ENCODE measurements at places on chromosomes 3 and 15. TPM values are rescaled to one million over a fixed set of nuclear protein-coding genes. Genes with fewer than 3 reads are reported as not detected.
A peak's percentile ranks its signal among the peaks of the same experiment; 100 is the strongest.

Gene MORC1
- not detected for total RNA-seq

Gene EAF1
- total RNA-seq = 43.9 TPM

Gene CCNB2
- total RNA-seq = 13.1 TPM

Gene LXN
- 1.2 TPM for total RNA-seq

Gene TM4SF18
- total RNA-seq = not detected

Gene VGLL3
- 0.15 TPM for total RNA-seq

Gene MST1
- 23.4 TPM for total RNA-seq

Gene PFKFB4
- 40.3 TPM for total RNA-seq

Gene AGBL1
- 0.76 TPM for total RNA-seq

Gene SH3GL3
- total RNA-seq = 2.8 TPM

Gene ZIC1
- total RNA-seq = not detected

- DNase-seq = no peak
These were observed 55.6 kb downstream of the CGGBP1 start for GRCh38 chr3:88003115-88003755.

GRCh38 chr3:46935989-46936558 is 40.5 kb downstream of the CCDC12 start:
- no peak for DNase-seq

DNA sequence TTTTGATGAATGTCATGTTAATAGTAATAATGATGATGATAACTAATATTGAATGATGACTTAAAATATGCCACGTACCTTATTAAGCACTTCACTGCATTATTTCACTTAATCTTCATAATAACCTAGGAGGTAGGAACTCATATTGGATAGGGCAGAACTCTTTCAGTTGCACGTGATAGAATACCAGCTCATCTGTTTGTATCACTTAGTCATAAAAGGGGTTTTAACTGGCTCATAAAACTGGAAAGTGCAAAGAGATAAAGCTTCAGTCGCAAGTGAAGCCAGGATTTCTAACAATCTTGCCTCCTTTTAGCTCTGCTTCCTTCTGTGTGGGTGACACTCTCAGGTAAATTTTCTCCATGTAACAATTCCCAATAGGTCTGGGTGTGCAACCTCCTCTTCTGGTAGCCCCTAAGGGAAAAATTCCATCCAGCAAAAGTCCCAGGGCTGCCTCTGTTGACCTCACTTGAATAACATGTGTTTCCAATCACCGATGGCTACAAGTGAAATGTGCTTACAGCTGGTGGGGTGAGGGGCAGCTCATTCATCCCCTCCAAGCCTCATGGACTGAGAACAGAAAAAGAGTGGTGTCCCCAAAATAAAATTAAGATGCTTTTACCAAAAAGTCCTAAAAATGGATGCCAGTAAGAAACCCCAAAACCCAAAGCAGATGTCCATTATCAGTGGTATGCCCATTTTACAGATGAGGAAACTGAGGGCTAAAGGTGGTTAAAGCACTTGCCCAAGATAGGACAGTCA is 9.3 kb downstream of the GXYLT2 start:
- no peak for DNase-seq

DNA sequence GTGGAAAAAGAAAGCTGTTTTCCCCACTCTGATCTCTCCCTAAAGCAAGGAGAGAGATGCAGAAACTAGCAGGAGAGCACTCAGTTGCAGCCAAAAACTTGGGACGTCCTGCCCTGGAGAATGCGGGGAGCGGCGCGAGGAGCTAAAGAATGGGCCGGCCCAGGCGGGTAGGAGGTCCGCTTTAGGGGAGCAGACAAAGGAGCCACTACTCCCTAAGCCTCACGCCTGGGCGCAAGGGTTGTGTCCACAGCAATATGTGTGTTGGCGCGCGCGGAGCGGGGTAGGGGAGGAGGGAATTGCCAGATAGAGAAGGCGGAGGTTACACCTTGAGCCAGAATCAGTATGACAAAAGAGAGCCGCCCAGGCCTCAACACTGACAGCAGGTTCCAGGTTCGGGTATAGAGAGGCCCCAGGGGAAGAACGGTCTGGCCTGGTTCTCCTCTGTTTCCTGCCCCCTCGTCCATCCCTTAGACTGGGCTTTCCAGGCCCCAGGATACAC is 2.9 kb downstream of the WNT5A start:
- DNase-seq = no peak

DNA sequence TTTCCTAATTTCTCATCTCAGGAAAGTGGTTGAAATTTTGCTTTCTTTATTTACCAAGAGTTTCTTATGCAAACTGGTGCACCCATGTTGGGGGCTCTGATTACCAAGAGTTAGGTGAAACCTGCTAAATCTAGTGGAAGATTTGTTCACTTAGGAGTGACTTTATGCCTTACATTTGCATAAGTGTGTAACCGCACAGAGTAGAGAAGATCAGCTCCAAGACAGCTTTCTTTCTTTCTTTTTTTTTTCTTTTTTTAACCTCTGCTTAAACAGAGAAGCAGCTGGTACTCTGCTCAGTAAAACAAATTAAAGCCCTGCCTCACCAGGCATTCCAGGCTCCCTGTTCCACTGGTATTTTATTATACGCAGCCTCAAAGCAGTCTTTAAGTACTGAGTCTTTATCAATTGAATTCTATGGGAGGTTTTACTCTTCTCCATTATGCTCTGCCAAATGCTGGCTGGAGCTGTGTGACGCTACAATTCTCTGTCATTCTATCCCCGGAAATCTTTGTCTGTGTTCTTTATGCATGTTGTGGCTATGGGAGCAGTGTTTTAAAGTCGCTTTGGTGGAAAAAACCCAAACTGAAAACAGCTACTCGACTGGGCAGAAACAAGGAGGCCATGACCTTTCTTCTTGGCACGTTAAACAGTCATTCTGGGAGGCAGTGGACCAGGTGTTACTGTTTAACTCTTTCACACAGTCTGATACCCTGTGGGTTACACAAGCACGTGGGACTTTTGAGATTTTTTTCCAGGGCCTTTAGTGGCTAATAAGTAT is 55.2 kb upstream of the GBE1 start:
- no peak for DNase-seq

- no peak for DNase-seq
These were observed 123.6 kb downstream of the CACNA1D start for GRCh38 chr3:53617893-53618523.

DNA sequence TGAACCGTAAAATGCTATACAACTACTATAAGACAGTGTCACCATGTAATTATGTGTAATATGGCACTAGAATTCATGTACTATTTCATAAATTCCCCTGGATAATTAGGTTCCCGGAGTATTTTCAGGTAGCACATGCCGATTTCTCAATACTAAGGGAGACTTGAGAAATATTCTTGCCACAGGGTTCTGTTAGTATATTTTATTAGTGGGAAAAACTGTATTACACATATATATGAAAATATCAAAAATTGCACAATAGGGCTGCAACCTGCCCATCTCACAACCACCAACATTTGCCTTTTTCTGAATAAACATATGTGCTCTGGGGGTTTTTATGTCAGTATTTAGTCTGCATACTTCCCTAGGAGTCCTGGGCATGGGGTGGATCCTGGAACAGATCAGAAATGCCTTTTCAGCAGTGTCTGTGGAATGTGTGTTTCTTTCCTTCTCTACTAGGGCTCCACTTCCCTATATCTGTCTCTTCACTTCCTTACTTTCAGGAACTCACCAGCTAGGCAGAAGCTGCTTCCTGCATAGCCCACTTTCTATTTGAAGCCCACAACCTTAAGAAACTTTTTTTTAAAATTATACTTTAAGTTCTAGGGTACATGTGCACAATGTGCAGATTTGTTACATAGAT is 87.5 kb downstream of the RPL39L start:
- no peak for DNase-seq

DNA sequence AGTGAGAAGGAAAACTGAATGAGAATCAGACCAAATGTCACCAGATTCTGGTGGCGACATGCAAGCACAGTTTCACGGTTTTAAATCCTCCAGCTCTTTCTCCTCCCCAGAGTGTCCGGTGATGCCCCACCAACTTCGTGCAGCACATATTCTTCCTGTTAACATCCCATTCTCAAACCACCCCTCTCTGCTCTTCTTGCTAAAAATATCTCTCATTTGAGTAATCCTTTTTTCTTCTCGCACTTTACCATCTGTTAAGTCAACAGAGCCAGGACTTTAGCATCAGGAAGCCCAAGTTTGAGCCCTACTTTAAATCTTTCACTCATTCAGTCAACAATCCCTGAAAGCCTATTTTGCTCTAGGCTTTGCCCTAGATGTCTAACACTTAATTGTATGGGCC is 68.2 kb upstream of the VGLL4 start:
- DNase-seq = no peak

GRCh38 chr3:94548581-94549316 is 485.9 kb downstream of the NSUN3 start:
- no peak for DNase-seq

- peak; percentile 64 for DNase-seq
These were observed 185.2 kb downstream of the SHOX2 start for GRCh38 chr3:157920822-157921700.

- no peak for DNase-seq
These were observed 70.0 kb downstream of the NLGN1 start for GRCh38 chr3:173467501-173467900.

- no peak for DNase-seq
These were observed 89.3 kb downstream of the SLCO3A1 start for GRCh38 chr15:91942720-91943394.

- no peak for DNase-seq
These were observed 982 bp downstream of the TAGLN3 start for GRCh38 chr3:111999484-112000324.

DNA sequence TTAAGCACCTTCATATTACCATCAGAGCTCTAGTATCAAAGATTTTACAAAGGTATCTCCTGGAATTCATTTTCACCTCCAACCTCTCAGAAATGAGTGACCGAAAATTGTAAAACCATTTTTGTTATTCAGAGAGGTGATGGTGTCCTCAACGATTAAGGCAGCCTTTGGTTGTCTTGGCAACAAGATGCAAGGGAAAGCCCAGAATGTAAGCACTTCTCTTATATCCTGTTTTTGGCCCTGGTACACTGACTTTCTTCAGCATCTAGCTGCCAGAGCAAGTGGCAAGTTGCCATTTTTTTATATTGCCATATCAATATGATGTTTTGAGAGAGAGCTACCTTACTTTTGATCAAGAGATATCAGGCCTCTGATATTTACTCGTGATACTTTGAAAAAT is 384.9 kb upstream of the NECTIN3 start:
- DNase-seq = no peak

GRCh38 chr3:139340784-139341183 is 3.0 kb upstream of the MRPS22 start:
- DNase-seq = no peak

DNA sequence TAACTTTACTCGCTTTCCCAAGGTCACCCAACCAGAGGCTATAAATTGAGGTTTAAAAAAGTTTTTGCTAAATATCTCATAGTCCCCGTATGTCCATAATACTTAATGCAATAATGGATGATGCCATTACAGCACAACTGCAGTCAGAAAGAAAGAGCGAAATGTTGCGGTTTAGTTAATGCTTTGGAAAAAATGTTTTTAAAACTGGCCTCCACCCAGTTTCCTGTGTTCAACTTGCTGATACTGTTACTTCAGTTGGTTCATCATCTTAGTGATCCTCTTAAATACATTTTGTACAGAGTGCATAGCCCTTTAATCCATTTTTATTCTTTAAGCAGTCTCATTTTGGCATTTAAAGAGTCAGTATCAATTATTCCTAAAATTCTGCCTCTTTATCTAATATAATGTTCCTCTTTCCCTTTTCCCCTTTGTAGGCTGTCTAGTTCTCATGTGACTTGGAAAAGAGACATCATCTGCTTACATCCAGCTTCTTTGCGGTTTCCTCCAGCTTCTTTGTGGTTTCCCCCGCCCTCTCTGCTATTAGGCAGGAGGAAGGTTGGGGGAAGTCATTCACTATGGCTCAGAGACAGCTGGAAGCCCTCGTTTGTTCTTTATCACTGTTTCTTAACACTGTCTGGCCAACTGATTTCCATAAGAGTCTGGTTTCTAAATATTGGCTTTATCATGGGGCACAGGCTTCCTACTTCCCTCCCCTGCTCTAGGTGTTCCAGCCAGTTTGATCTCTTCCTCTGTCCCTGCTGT is 154.3 kb downstream of the GOLIM4 start:
- no peak for DNase-seq

DNA sequence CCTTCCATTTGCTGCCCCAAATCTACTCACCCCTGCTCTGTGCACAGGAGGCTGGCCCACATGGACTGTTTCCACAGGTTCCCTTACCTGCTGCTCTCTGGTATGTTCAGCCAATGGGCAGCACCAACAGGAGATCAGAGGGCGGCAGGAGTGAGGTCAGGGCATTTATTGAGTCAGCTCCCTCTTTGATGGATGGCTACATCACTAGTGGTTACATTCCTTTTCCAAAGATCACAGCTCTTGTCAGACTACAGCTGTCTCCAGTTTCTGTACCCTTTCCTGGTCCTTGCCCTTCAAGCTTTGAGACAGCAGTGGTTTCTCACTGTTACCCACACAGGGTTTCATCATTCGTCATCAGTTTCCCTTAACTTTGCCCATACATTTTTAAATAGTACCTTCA is 325.1 kb downstream of the SUCLG2 start:
- no peak for DNase-seq

DNA sequence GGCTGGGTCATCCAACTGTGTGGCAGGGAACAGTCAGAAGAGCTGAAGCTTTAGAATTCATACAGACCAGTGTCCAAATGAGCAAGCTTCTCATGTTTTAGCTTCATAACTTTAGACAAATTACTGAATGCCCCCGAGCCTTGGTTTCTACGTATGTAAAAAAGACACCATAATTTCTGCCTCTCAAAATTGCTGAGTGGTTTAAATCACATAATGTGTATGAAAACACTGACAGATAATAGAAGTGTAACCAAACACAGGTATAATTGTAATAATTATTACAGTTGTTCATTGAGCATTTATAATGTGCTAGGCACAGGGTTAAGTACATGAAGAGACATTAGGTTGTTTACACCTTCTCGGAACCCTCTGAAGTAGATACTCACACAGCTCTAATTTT is 207.2 kb downstream of the IGSF11 start:
- no peak for DNase-seq

DNA sequence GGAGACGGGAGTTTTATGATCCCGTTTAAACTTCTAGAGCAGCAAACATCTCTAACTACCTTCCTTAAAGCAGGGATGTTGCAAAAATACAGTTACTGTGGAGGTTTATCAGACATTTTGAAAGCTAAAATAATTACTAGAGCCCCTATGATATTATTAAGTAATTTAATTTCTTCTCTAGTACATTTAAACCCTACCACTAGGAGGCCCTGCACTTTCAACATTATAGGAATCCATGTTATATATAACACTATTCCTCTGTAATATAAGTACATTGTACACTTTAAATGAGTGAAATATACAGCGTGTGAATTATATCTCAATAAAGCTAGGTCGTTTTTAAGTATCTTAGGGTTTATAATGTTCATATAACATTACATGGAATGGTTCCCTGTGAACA is 11.5 kb downstream of the SETMAR start:
- DNase-seq = no peak

DNA sequence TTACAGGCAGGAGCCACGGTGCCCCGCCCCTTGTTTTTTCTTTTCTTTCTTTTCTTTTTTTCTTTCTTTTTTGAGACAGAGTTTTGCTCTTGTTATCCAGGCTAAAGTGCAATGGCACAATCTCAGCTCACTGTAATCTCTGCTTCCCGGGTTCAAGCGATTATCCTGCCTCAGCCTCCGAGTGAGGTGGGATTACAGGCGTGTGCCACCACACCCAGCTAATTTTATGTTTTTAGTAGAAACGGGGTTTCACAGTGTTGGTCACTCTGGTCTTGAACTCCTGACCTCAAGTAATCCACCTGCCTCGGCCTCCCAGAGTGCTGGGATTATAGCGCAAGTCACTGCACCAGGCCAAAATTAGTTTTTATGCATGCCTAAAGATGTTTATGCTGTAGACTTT is 2.5 kb downstream of the RPL35A start:
- no peak for DNase-seq

GRCh38 chr3:169813278-169813677 is 574 bp upstream of the LRRC34 start:
- DNase-seq = no peak

Data from glutamatergic neuron (in vitro differentiated cells).